ENCODE measurements at places on chromosomes 11 and 22. TPM values are rescaled to one million over a fixed set of nuclear protein-coding genes. Genes with fewer than 3 reads are reported as not detected.

UPB1 gene
- not detected for total RNA-seq

SHISA8 gene
- total RNA-seq: not detected

SLC22A12 gene
- total RNA-seq: not detected

MMP11 gene
- 1.7 TPM for total RNA-seq

DNA sequence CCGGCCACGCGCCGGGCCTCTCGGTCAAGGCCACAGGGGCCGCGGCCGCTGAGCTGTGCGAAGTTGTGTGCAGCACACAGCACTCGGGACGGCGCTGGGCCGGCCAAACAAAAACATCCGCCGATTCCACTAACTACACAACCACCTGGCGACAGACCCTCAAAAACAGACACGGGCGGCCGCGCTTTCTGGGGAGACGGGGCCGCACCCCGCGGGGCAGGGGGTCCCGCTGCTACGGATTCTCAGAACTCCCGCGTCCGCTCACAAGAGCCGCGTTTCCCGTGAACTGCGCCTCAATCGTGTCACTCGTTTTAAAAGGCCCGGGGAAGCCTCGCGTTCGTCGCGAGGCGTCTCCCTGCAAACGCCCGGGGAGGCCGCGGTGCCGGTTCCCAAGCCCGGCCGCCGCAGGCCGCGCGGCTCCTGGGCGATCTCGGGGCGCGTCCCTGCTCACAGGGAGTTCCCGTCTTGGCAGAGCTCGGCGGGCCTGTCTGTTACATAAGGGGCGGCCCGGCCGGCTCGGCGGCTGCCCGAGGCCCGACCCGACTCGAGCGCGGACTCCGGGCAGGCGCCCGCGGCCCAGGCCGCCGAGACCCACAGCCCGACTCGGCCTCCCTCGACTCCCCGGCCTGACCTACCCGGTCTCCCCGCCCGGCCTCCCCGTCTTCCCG is 936 bp downstream of the BRD1 start:
- peak; percentile 47 for DNase-seq

DNA sequence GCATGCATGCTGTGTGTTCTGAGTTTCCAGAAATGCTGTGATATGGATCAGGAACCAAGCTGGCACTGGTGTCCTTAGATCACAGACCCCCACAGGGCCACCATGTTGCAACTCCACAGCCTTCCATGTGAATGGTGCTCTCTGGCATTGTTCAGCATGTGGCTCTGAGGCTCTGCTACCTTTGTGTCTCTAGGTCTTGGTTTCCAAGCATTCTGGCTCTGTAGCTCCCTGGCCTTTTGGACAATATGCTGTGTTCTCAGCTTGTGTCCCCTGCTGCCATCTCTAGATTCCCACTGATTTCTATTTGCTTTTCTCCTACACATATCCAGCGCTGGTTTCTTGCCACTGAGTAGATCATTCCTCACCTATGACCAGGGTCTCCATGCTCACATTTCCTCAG is 3.9 kb downstream of the SPTBN2 start:
- no peak for DNase-seq
